Thyroid gland (tissue), 4 donors: ENCODE measurements at places on chromosomes 6 and 20. TPM values are rescaled to one million over a fixed set of nuclear protein-coding genes. Genes with fewer than 3 reads are reported as not detected.

GRCh38 chr6:3918469-3918868, 69.3 kb downstream of the FAM50B start:
- no peaks in the 10 kb centered on the region for H3K36me3 ChIP-seq
- DNase-seq = peak; percentile 38
- peaks cover 50% of the 10 kb centered on the region for H3K4me1 ChIP-seq
- H3K27me3 ChIP-seq = no peaks in the 10 kb centered on the region

DNA sequence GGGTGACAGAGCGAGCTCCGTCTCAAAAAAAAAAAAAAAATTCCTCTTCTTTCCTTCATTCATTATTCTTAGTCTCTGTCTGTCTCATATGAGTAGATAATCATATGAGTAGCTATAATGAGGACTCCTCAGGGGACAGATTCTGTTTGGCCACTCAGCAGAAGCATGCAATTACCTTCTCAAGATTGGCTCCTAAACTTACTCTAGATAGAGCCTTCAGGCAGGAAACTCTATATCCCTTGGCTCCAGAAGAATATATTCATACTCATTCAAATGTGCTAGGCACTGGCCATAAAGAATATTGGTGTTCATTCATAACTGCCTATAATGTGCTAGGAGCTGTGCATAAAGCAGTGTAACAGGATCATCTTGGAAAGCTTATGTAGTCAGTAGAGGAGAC, 2.2 kb upstream of the ACAT2 start:
- H3K27me3 ChIP-seq = no peaks in the 10 kb centered on the region
- H3K4me1 ChIP-seq = peaks cover 22% of the 10 kb centered on the region
- no peak overlapping the region for H3K4me3 ChIP-seq
- H3K36me3 ChIP-seq = peaks cover 20% of the 10 kb centered on the region

GRCh38 chr6:148653138-148653776, 93.6 kb upstream of the UST start:
- H3K27me3 ChIP-seq = no peaks in the 10 kb centered on the region
- H3K36me3 ChIP-seq = no peaks in the 10 kb centered on the region
- H3K4me3 ChIP-seq = no peak overlapping the region
- no peak for DNase-seq
- H3K4me1 ChIP-seq = peaks cover 34% of the 10 kb centered on the region

DNA sequence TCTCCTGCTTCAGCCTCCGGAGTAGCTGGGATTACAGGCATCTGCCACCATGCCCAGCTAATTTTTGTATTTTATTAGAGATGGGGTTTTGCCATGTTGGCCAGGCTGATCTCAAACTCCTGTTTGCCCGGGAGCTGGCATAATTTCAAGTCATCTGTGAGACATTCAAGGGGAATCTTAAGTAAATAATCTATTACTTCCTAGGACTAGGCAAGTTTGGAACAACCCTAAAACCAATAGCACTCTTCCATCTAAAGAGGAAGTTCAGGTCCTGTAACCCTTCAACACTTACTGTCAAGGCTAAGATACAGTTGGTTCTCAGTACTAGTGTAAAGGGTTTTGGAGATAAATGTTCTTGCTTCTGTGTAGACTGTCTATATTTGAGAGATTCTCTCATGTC, 267.8 kb upstream of the IRAK1BP1 start:
- H3K4me1 ChIP-seq = no peaks in the 10 kb centered on the region
- DNase-seq = no peak
- H3K27me3 ChIP-seq = no peaks in the 10 kb centered on the region
- H3K27ac ChIP-seq = no peak overlapping the region

DNA sequence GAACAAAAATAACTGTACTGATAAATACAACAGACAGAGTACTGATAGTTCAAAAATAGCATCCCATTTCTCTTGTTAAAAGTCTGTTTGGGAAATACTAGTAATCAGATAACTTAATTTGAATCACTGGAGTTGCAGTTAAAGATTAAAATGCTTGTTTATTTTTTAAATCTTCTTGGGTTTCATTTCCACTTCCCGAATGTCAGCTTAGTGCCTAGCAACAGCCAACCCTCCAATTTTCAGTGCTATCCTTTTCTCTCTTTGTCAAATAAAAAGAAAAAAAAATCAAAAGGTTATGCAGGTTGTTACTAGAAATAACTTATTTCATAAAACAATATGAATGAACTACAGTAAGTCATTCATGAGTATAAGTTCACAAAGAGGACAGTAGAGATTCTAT, 257.7 kb upstream of the STXBP5 start:
- no peaks in the 10 kb centered on the region for H3K27me3 ChIP-seq
- no peaks in the 10 kb centered on the region for H3K4me1 ChIP-seq
- no peak overlapping the region for H3K4me3 ChIP-seq
- no peak overlapping the region for H3K27ac ChIP-seq
- H3K36me3 ChIP-seq = no peaks in the 10 kb centered on the region

DNA sequence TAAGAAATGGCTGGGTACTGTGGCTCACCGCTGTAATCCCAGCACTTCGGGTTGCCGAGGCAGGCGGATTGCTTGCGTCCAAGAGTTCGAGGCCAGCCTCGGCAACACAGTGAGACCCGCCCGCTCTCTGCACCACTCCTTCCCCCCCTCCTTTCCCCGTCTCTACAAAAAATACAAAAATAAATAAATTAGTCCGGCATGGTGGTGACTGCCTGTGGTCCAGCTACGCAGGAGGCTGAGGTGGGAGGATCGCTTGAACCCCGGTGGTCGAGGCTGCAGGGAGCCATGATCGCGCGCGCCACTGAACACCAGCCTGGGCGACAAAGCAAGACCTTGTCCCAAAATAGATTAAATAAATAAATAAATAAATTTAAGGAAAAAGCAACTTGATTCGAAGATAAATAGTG, 448 bp upstream of the RNF114 start:
- peak overlapping the region; percentile 12 for H3K4me3 ChIP-seq
- H3K27me3 ChIP-seq = no peaks in the 10 kb centered on the region
- H3K27ac ChIP-seq = peak overlapping the region; percentile 63
- H3K36me3 ChIP-seq = no peaks in the 10 kb centered on the region
- no peak for DNase-seq

GRCh38 chr6:87504441-87504840, 31.7 kb downstream of the SLC35A1 start:
- no peaks in the 10 kb centered on the region for H3K27me3 ChIP-seq
- DNase-seq = no peak
- H3K4me3 ChIP-seq = no peak overlapping the region

- H3K27me3 ChIP-seq = no peaks in the 10 kb centered on the region
- H3K36me3 ChIP-seq = peaks cover 11% of the 10 kb centered on the region
- no peaks in the 10 kb centered on the region for H3K4me1 ChIP-seq
- H3K4me3 ChIP-seq = no peak overlapping the region
- no peak for DNase-seq
These were observed 42.4 kb downstream of the ALDH5A1 start for GRCh38 chr6:24537082-24537699.

DNA sequence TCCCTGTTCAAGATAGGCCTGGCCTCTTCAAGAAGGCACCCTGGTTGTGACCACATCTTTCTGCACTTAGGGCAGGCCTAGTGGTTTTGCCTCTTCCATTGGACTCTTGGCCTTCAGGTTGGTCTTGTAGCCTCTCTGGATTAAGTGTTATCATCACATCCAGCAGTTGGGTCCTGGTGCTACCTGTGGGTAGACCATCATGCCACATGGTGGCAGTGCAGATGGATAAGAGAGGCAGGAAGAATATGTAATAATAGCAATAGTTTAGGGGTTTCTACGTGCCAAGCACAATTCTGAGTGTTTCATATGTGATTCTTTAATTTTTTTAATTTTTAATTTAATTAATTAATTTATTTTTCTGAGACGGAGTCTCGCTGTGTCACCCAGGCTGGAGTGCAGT, 28.5 kb upstream of the SNRPB2 start:
- no peaks in the 10 kb centered on the region for H3K27me3 ChIP-seq
- H3K36me3 ChIP-seq = no peaks in the 10 kb centered on the region
- DNase-seq = peak; percentile 1
- H3K4me1 ChIP-seq = no peaks in the 10 kb centered on the region
- H3K4me3 ChIP-seq = no peak overlapping the region

DNA sequence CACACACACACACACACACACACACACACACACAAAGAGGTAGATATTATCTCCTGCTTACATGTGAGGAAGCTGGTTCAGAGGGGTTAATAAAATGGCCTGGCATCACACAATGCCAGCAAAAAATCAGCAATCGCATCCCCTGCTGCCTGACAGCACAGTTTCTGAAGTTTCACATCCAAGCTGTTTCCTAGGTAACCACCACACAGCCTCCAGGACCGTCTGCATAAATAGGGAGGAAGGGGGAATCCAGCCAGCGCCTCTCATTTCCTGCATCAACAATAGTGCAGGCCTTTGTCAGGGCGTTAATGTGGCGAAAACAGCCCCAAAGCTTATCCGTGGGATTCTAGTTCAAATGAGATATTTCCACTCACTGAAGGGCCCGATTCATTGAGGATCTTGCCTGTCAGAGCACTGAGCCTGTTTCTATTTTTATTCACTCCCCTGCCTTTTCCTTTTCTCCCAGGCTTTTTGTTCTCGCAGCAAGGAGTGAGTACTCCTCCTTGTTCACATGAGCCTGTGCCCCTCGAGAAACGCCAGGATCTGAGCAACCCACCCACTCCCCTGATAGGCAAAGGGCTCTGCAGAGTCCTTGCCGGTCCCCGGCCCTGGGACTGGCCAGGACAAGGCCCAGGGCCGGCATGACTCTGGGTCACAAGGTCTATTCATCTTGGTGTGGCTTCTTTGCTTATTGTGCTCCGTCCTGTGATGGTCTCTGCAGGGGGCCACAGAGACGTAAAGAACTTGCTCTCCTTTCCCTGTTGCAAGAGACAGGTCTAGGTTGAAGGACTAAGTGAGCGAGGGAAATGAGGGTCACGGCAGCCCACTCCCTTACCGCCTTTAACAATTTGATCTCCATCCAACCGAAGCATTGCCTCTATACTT, 32.7 kb downstream of the TUBB2B start:
- H3K4me3 ChIP-seq = no peak overlapping the region
- no peaks in the 10 kb centered on the region for H3K36me3 ChIP-seq
- no peaks in the 10 kb centered on the region for H3K27me3 ChIP-seq

- H3K4me3 ChIP-seq = no peak overlapping the region
- no peaks in the 10 kb centered on the region for H3K4me1 ChIP-seq
- no peaks in the 10 kb centered on the region for H3K27me3 ChIP-seq
- no peak for DNase-seq
These were observed 1295.6 kb upstream of the CITED2 start for GRCh38 chr6:140670021-140670420.

GRCh38 chr20:43938932-43939761, 24.5 kb downstream of the TOX2 start:
- H3K4me3 ChIP-seq = no peak overlapping the region
- peak; percentile 86 for DNase-seq
- H3K27me3 ChIP-seq = no peaks in the 10 kb centered on the region
- H3K27ac ChIP-seq = no peak overlapping the region

The PPIL4 gene
- total RNA-seq = 42.4 TPM

The PACSIN1 gene
- not detected for total RNA-seq

The FKBP5 gene
- total RNA-seq = 243 TPM

The RXRB gene
- 29.6 TPM for total RNA-seq

The CAPN11 gene
- total RNA-seq = not detected

The KCNK5 gene
- 12.5 TPM for total RNA-seq

The LAMP5 gene
- 1.1 TPM for total RNA-seq

The TREML2 gene
- not detected for total RNA-seq

The DOK5 gene
- total RNA-seq = 9.8 TPM

The EEF1A2 gene
- 2.0 TPM for total RNA-seq

The SAMD10 gene
- 6.2 TPM for total RNA-seq

The SDC4 gene
- 65.3 TPM for total RNA-seq
